ENCODE measurements at places on chromosomes 4 and X.

DNA sequence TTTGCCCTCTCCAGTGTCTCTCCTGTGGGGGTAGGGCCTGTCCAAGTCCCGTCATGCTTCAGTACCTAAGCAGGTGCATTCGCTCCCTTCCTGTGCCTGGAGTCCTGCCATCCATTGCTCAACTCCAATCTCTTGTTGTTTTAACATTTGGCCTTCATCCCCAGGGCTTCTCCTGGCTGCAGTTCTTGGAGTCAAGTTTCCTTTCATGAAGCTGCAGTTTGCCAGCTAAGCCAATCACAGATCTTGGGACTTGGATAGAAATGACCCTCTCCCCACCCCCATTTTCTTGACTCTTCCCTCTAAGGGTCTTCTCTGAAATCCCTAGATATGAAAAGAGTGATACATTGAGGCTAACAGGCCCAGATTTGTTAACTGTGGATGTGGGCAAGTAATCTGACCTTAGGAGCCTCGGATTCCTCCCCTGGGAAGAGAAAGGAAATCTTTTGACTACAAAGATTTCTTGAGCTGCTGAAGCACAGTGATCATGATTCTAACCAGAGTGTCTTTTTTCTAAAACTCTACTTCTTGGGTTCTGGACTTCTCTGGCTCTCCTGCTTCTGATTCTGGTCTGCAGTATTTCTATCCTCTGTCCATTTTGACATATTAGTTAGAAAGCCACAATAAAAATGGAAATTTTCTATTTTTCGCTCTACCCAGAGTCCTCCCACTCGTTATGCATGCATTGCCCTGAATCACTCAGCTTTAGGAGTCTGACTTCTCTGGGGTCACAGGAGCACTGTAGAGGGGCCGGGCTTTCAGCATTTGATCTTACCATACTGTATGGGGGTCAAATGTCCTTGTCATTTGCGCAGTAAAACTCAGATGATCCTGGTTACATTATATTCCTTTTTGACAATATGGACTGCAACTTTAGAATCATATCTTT is 61.0 kb downstream of the CHRNA9 start:
- DNase-seq: no peak

DNA sequence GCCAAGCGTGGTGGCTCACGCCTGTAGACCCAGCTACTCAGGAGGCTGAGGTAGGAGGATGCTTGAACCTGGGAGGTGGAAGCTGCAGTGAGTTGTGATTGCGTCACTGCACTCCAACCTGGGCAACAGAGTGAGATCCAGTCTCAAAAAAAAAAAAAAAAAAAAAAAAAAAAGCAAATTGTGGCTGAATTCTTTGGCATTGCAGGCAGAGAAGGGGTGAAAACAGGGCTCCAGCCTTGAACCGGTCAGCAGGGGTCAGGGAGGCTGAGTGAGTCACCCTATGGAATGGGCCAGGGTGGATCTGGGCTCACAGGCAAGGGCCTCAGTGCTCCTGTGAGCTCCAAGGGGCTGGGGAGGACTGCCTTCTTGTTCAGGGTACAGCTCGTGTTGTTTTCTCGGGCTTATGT is 13.2 kb upstream of the FAM3A start:
- no peak for DNase-seq

GRCh38 chr4:82833696-82834313 is 35.2 kb upstream of the SCD5 start:
- DNase-seq: no peak

DNA sequence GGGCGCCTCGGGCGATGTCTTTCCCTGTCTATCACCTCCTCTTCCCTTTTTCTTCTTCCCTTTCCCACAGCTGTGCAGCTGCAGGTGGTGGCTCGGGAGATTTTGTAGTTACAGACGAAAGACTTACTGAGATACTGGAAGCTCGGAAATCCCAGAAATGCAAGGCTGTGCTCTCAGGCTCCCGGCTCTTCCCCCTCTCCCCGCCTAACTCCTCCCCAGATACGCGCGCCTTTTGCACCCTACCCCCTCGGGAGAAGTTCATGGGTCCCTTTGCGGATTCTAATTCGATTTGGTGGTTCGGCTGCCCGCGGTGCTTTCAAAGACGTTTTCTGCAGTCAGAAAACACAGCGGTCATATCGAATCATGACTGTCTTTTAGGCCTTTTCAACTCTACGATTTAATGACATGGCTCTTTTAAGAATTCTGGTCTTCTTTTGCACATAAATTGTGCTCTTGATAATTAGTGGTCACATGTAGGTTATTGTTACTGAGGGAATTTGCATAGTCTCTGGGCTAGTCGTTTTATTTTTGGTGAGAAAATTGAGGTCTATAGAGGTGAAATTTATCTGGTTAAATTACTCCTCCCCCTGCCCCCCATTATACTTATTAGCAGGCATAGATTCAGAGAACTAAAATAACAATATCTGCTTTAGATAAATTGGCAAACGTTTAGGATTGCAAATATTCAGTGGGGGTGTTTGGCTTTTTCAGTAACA is 1.6 kb downstream of the SEPTIN11 start:
- DNase-seq: no peak
